Gastroesophageal sphincter (tissue), 4 donors: ENCODE measurements at places on chromosomes 2 and 18. TPM values are rescaled to one million over a fixed set of nuclear protein-coding genes. Genes with fewer than 3 reads are reported as not detected.

Gene HOXD4
- 1.3 TPM for total RNA-seq

- ATAC-seq: peak; percentile 82
Measured at GRCh38 chr2:66432801-66433694, 1.9 kb upstream of the MEIS1 start.

GRCh38 chr2:137964066-137964858, at the start of gene HNMT:
HNMT (plus strand) TSS chr2:137964473; CDS start chr2:137964492, 19 bp downstream.
- ATAC-seq: peak; percentile 68

GRCh38 chr2:237438080-237438940, 24.3 kb upstream of the COL6A3 start:
- no peak for ATAC-seq

Gene ZNF385B
- total RNA-seq: 4.9 TPM

Gene RFTN2
- total RNA-seq: 8.2 TPM

Gene CYRIA
- 20.7 TPM for total RNA-seq

DNA sequence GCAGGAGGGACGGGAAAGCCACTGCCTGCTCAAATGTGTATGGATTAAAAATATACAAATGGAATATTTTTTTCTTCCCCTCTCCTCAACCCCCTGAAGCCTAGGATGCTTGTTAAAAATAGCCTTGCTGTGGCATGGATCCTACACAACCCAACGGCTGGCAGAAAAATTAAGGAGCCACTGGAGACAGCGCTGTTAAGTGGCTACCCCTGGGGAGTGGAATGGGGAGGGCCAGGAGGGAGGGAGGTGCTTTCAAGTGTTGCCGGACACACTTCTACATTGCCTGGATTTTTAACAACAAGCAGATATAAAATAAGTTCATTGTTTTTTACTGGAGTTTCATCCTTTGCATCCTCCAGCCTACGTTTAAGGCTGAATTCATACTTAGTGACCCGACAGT, 66.6 kb downstream of the ZBTB7C start:
- ATAC-seq: peak; percentile 41

GRCh38 chr2:86542814-86543213, 20.4 kb downstream of the CHMP3 start:
- ATAC-seq: no peak

DNA sequence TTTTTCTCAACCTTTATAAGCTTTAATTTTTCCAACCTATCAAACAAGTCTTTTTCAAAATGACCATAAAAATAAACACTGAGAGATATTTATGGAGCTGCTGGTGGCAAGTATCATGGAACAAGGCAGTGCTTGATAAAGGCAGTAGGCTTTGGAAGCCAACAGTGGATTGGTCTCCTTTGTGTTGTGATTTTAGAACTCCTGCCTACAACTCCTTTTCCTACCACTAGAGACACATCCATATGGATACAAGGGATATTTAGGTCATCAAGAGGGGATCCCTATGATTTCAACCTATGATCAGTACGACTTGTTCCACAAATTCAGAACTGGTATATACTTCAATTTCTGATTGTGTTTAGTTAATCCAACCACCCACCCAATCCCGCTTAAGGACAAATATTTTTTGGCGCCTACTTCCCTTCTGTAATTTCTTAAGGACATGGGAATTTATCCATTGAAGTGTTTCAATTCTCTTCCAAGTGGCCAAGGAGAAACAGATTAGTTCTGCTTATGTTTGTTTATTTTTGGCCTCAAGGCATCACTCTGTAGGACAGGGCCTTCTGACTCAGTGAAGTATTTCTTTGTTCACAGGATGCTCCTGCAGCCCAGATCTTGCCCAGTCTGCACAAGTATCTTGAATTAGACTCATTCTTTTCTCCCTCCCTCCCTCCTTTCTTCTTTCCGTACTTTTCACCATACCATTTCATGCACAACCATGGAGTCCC, 2119.6 kb upstream of the PIK3C3 start:
- ATAC-seq: no peak

DNA sequence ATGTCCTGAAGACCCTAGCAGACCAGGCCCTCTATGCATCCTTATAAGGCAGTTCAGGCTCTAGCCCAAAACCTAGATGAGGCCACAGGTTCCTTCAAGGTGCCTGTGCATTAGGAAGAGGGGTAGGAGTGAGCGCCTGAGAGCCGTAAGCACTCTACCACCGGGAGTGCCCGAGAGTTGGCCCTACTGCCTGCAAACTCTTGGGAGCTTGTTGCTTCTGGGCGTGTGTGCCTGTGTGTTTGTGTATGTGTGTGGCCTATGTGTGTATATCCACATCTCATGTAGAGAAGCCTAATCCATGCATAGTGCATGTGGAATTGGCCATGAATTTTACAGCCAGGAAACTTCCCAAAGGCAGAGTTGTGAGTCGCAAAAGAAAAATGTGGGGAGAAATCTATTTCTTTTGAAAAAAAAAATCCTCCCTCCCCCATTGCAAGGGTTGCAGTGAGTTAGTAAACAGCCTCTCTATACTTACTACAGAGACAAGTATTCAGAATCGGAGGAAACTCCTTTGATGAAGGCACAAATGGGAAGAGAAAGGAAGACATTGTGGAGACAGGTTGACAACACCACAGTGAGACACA, 96.8 kb downstream of the ADD2 start:
- ATAC-seq: no peak

GRCh38 chr2:233209533-233210171, 41.8 kb upstream of the ATG16L1 start:
- no peak for ATAC-seq

Gene ASTL
- not detected for total RNA-seq

GRCh38 chr18:9804517-9805104, 81.2 kb upstream of the TXNDC2 start:
- ATAC-seq: peak; percentile 47

DNA sequence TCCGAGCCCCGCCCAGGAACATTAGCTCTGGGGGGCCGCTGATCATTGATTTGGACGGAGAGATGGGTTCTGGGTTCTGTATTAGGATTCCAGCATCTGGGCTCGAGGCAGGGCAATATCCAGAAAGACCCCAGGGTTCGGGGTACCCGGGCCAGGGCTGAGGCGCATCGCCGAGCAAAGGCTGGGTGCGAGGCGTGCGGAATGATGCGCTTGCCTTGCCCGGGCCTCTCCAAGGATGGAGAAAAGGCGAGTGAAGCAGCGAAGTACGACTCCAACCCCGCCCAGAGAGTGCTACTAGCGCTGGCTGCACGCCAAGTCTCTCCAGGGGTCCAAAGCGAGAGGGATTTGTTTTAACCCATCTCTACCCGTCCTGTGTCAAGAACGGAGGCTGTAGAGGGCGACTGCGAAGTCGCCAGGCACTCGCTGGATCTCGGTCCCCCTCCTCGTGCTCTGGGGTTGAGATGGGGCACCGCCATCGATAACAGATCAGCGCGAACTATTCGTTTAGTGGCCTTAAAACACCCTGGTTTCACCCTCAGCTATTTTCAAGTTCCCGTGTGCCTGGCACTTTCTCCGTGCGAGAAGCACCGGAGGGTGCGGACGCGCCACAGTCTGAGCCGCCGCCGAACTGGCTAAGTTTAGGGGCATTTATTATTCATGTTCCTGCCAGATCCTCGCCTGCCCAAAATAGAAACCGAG, 1.9 kb downstream of the ADCYAP1 start:
- no peak for ATAC-seq

- ATAC-seq: no peak
Measured at GRCh38 chr2:20281876-20282275, 56.9 kb upstream of the SDC1 start.
